ENCODE measurements at places on chromosomes 5 and 9.

GRCh38 chr9:9817176-9817575, 795.6 kb downstream of the PTPRD start:
- no peak for DNase-seq

DNA sequence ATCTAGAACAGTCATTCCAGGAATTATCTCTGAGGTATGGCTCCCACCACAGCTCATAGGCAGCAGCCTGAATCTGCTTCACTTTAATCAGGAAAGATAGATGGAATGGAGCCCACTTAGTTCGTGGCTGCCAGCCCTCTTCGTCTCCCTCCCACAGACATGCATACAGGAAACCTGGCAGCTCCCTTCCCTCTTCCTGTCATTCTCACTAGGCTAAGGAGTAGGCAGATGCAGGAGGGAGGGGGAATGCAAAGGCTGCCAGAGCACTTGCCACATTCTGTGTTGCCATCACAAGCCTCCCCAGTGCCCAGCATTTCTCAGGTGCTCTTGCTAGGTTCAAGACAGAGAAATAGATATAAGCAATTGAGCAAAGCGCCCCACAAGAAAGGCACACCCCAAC, 378.9 kb downstream of the ELAVL2 start:
- no peak for DNase-seq

DNA sequence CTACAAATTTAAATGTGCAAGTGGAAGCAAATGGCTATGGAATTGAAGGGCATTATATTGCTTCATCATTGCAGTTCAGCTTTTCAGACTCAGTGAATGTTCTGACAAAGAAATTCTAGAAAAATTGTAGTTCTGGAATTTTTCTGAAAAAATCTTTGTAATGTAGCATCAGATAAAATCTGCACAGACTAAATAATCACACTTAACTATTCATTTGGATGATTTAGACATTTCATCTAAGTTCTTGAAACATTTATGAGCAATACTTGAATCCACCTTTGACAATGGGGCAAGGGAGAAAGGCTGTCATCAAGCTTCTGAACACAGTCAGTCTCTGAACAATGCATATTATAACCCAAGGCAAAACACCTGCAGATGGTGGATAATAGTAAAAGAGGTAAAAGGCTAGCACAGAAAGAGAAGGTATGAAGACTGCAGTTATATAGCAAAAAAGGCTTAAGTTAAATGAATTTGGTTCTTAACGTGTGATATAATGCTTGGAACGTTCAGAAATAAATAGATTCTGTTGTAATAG, 1352.0 kb upstream of the NUDT12 start:
- no peak for DNase-seq

DNA sequence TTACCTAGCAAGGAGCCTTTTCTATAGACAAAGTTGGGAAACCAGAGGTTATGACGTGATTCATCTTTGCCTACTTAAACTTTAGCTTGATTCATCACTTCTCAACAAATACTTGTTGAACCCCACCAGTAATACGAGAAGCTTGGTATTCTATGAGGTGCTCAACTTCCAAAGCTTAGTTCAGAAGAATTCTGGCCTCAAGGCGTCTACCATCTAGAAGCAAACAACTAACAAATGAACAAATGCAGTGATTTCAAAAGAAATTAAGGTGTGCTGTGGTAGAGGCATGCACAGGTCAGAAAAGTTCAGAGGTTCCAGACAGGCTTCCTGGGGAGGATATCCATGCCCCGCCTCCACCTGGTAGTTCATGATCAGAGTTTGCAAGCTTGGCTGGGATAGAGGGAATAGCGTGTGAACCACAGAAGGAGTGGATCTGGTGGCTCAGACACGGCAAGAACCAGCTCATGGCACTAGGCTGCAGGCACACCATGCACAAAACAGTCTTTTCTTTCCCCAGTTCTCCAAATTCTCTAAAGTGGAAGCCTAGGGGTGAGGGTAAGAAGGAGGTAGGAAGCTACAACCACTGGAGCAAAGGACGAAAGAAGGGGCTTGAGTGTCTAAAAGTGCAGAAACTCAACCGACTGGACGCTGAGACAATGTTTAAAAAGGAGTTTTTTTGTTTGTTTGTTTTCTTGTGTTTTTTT, 473.0 kb downstream of the RAB3C start:
- no peak for DNase-seq
